ENCODE measurements at places on chromosomes 5 and 9.

- no peak for DNase-seq
Measured at GRCh38 chr9:81777482-81777881, 88.1 kb upstream of the TLE1 start.

- no peak for DNase-seq
Measured at GRCh38 chr5:137142764-137143605, 356.1 kb downstream of the SPOCK1 start.

DNA sequence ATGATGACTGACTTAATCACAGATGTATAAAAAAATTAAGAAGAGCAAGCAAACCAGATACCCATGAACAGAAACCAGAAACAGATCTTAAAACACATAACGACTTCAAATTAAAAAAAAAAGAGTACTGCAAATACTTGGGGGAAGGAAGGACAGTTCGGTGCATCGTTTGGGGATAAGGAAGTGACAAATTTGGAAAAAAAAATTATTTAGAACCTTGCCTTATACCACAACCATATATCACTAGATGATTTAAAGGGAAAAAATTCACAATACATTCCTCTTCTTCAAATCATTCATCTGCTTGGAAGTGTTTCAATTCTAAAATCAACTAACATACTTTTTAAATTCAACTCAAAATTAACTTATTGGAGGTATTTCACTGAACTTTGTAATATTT lies 1038.6 kb upstream of the DMAC1 start:
- no peak for DNase-seq

DNA sequence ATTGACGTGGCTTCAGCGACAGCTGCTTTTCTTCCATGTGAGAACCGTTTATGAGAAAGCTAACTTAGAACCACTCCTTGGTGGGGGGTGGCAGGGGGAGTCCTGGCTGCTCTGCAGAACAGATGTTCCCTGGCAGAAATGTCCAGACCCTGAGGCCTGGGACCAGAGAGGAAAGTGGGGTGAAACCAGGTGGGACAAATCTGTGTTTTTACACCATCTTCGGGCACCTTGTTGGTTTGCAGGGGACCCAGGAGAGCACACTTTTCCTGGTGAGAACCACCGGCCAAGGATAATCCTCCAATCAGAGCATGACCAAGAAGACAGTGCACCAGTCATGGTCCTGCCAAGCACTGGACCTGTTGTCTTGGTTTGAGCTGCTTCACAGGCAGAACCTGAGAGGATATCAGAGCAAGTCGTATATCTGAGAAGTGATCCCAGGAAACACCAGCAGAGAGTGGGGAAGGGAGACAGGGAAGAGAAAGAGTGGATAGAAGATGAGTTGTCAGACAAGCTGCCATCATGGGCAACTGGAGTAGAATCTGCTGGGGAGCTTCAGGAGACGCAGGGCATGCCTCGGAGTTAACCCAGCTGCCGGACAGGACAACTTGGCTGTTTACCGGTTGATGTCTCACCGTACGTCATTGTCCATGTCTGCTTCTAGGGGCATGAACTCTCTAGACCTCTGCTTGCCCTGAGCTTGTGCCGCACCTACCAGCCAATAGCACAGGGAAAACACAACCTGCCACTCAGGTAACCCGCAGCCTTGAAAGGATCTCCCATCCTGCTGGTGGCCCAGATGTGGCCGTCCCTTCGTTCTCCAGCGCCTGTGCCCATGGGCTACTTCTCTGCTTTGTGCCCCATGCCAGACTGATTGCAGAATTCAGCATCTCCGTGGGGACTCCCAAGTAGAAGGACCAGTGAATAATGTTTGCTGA lies 178.4 kb upstream of the MVB12B start:
- no peak for DNase-seq

DNA sequence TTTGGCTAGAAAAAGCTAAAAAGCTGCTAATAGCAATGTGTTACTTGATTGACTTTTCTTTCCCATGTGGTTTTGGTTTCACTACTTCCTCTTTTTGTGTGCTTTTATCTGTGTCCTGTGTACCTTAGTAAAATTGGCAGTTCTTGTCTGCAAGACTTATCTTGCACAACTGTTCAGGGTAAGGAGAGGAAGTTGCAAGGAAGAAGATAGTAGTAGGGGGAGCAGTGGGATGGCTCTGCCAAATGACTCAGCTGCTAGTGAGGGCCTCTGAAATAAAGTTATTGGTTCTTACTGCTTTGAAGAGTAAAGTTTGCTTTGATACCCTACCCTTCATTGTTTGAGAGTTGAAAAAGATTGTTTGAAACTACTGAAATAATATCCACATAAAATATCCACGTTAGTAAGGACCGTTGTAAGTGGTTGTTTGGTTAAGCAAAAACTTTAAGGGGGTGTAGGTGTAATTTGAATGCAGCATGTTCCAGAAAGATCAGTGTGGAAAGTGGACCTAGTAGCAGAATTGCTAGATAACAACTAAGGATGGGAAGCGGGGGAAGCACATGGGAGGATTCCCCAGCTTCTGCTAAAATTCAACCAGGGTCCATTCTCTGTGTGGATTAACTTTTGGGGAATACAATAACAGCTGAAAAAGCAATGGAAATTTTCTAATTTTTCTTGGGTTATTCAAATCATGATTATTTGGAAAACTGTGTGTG lies 123.5 kb downstream of the SCAMP1 start:
- DNase-seq = no peak

- no peak for DNase-seq
Measured at GRCh38 chr5:174785120-174785680, 60.8 kb downstream of the MSX2 start.

DNA sequence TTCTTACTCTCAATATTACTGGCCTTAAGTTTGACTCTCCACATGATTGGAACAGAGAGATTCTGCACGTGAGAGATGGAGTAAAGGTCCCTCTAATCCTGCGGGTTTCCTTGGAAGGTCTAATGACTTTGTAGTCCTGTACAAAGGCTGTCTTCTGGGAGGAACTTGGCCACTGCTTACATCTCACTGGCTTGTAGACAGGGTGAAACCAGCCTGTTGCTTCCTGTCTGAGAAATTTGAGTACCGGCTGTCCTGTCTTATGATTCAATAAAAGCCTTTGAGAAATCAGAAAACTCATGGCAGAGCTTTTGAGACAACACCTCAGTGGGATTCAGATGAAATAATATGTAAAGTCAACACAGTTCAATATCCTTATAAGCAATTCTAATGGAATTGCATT lies 43.0 kb downstream of the IL31RA start:
- DNase-seq = no peak

- no peak for DNase-seq
Measured at GRCh38 chr5:156589946-156590216, 260.2 kb upstream of the PPP1R2B start.

- DNase-seq = no peak
Measured at GRCh38 chr9:118959366-118959765, 409.9 kb downstream of the BRINP1 start.

All from activated CD4-positive, alpha-beta T cell treated with anti-CD3 and anti-CD28 coated beads, Interleukin-2, amount 50 U/mL, for 24 hours (primary cell).